HEK293T (cell line): ENCODE measurements at places on chromosomes 3 and 15.
A peak's percentile ranks its signal among the peaks of the same experiment; 100 is the strongest.

DNA sequence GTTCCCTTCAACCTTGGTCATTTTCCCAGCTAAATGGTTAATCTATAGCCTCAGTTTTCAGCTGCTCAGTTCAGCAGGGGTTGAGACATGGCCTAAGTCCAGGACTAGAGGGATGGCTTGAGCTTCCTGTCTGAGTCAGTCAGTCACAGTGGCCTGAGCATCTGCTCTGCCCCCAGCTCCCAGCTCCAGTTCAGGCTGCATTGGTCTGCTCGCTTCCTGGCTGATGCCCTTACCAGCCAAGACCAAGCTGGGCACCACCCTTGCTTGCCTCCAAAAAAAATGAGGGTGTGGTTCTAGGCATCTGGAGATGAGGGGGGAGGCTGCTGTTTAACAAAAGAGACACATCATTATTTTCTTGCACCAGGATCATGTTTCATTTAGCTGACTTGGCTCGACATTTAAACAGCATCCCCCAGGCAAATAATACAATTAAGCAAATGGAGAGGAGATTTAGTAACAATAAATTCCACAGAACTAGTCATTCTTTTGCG, 70.7 kb downstream of the WNT5A start:
- DNase-seq, result no peak

GRCh38 chr3:186529201-186529999, 14.8 kb downstream of the CRYGS start:
- DNase-seq, result no peak

- DNase-seq, result peak; percentile 7
These were observed 75.8 kb downstream of the ZPLD1 start for GRCh38 chr3:102510663-102511062.

GRCh38 chr3:194727435-194728128, 41.9 kb downstream of the FAM43A start:
- no peak for DNase-seq

DNA sequence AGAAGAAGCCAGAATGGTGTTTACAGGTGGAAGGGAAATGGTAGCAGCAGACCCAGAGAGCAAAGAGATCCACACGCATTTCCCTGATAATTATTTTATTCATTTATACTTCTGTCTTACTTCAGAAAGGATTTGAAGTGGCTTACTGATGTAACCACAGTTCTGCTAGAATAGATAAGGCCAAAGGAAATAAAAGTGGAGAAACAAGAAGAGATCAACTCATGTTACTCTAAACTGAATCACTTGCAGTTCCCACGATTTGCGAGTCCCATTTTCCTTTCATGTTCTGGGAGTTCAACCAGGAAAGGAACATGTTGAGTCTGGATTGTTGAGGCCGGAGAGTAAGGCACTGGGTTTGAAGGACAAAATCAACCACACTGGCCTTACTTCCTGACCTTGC, 151.8 kb downstream of the MYRIP start:
- no peak for DNase-seq

DNA sequence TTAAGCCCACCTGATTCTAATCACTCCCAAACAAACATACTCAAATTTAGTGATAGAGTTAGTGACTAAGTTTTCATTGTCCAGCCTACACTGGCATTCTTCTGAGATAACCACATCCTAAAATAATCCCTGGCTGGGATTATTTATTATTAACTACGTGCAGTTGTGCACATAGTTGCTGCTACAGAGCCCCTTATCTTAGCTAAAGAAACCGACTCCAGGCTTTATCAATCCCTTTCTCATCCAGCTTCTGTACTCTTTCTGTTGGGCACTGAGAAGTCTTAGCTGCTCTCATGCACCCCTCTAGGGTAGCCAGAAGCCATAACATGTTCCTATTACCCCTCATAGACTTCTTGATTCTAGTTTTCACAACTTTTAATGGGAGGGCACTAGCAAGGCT, 208.7 kb downstream of the MBNL1 start:
- no peak for DNase-seq
